ENCODE measurements at places on chromosomes 7 and 10.

DNA sequence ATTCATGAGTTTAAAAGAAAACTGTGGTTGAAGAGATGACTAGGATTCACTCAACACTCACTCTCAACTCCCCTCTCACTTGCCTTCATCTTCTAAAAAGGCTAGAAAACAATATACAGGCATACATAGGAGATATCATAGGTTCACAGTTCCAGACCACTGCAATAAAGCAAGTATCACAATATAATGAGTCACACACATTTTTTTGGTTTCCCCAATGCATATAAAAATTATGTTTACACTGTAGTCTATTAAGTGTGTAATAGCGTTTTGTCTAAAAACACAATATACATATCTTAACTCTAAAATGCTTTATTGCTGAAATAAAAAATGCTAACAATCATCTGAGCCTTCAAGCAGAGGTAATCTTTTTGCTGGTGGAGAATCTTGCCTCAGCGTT, 104.9 kb upstream of the PDE1C start:
- DNase-seq, result no peak

- no peak for DNase-seq
Measured at GRCh38 chr10:88150339-88150738, 286.9 kb downstream of the PTEN start.

DNA sequence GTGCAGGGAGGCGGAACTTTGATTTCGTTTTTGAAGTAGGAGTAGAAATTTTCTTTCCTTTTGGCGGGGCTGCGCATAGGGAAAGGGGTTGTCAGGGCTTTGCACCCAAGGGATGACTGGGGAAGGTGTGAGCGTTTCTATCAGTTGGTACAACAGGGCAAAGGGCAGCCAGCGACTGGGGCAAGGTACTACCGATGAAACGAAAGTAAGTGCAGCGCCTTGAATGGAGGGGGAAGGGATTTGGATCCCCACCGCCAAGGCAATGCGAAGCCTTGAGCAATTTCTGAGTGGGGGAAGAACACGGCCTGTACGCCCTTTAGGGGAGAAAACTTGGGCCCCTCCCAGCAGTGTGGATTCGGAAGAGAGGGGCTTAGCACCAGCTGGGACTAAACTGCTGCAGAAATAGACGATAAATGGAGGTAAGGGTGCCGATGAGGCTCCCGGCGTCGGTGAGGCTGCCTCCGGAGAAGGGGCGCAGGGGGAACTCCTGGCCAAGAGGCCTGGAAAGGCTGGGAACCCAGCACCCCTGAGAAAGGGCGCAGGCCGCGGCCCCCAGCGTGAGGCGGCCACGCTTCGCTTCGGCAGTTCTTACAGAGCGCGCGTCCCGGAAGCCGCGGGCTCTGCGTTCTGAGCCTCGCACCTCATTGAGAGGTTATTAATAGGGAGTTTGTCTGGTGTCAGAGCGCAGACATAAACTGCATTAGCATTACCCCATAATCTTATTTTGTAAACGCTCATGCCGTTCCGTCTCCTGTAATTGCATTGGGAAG, 10.0 kb upstream of the TLX1 start:
- DNase-seq, result no peak

DNA sequence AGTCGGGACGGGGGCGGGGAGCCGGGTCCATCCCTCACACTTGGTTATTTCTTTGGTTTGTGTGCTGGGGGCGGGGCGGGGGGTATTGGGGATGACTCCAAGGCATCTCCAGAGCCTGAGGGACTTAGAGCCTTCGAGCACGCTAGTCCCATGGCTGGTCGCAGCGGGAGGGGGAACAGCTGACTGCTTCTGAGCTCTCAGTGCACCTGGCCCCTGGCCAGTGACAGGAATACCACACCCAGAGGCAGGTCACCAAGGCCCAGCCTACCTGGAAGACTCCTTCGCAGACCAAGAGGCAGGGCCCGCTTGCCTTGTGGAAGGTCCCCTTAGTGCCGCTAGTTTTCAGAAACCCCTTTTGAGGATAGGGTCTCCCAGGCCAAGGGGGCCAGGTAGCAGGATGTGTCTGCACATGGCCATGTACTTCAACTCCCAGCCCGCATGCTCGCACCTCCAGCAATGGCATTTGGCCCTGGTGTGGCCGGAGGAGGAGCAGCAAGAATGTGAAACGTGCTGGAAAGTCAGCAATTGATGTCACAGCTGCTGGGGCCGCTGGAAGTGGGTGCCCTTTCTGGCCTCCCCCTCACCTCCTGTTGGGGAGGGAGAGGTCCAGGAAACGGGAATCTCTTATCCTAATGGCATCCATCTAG, 40.3 kb downstream of the AGAP3 start:
- no peak for DNase-seq

DNA sequence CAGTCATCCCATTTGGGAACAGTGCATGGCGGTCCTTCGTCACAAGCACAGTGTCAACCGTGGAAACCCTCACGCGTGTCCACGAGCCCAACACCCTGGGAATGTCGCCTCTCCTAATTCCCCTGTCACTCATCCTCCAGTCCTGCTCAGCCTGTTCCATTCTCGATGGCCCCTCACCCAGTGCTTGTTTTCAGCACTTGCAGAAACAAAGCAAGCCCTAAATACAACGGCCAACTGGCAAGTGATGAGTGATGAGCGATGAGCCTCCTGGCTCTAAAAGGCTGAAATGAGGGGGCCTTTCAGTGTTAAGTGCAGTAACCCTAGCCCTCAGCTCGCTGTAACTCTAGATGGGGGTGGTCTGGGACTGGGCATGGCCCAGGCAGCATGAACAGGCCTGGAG, 22.6 kb downstream of the NKX2-3 start:
- no peak for DNase-seq

DNA sequence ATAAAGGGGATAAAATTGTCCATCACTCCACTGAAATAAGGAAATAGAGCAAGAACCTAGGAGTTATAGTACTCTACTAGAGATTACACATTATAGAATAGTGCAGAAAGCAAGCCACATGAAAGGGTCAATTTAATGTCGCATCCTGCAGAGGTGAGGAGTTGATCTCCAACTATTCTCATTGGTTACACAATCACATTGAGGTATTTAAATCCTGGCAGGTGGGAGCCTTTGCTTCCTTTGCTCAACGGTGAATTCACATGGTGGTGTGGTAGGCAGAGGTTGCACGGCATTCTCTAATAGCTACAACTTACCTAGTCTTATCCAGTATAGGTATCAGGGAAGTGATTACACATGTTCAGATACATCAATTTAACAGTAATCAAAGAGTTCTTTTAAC, 198.4 kb upstream of the TCF7L2 start:
- no peak for DNase-seq

- peak; percentile 16 for DNase-seq
Measured at GRCh38 chr7:105429746-105430612, 41.3 kb upstream of the SRPK2 start.

- DNase-seq, result no peak
Measured at GRCh38 chr10:95531994-95532399, 29.2 kb downstream of the SORBS1 start.

- DNase-seq, result no peak
Measured at GRCh38 chr7:81768951-81769778, 682 bp downstream of the HGF start.

GRCh38 chr7:26183545-26184280, 16.8 kb downstream of the HNRNPA2B1 start:
- no peak for DNase-seq

DNA sequence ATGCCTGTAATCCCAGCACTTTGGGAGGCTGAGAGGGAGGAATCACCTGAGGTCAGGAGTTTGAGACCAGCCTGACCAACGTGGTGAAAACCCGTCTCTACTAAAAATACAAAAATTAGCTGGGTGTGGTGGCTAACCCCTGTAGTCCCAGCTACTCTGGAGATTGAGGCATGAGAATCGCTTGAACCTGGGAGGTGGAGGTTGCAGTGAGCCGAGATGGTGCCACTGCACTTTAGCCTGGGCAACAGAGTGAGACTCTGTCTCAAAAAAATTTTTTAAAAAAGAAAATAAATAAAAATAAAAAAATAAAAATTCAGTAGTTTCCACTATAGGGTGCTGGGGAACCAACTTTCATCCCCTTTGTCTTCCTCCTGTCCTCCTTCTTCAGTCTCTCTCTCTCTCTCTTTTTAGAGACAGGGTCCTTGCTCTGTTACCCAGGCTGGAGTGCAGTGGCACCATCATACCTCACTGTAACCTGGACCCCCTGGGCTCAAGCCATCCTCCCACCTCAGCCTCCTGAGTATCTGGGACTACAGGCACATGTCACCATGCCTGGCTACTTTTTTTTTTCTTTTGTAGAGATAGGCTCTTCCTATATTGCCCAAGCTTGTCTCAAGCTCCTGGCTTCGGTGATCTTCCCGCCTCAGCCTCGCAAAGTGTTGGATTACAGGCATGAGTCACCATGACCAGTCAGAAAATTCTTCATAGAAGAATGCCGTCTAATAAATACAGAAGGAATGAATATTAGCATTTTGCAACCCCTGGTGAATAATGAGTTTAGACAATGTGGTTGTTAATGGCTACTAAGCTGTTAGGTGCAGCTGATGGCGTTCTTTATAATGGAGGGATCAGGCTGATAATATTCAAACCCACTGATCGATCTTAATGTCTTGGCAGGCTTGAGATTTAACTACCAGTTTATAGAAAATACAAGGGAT, 20.6 kb downstream of the RBM20 start:
- DNase-seq, result no peak

DNA sequence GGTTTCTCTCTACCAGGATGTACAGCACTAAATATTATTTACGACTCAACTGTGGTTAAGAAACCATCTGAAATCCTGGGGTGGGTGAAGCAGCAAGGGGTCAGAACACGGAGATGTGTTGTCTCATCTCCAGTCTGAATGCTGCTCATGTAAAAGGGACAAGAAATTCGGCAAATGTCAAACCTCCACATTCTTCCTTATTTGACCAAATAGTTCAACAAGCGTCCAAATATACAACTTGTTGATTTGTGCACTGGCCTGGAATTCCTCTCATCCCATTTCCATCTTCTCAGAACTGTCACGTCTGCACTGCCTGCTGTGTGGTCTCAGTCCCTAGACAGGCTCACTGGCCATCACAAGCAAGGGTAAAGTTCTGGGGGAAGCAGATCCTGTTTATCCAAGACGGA, 520.0 kb downstream of the PARD3 start:
- DNase-seq, result no peak

- DNase-seq, result no peak
Measured at GRCh38 chr7:127751062-127751461, 99.1 kb downstream of the SND1 start.

DNA sequence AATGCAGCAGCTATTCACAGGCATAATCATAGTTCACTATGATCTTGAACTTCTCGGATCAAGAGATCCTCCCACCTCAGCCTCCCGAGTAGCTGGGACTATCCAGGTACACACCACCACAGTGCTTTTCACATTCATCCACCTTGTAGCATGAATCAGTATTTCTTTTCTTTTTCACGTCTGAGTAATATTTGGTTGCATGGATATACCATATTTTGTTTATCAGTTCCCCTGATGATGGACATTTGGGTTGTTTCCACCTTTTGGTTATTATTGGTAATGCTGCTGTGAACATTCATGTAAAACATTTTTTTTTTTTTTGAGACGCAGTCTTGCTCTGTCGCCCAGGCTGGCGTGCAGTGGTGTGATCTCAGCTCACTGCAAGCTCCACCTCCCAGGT, 3.6 kb upstream of the TBC1D12 start:
- DNase-seq, result no peak

DNA sequence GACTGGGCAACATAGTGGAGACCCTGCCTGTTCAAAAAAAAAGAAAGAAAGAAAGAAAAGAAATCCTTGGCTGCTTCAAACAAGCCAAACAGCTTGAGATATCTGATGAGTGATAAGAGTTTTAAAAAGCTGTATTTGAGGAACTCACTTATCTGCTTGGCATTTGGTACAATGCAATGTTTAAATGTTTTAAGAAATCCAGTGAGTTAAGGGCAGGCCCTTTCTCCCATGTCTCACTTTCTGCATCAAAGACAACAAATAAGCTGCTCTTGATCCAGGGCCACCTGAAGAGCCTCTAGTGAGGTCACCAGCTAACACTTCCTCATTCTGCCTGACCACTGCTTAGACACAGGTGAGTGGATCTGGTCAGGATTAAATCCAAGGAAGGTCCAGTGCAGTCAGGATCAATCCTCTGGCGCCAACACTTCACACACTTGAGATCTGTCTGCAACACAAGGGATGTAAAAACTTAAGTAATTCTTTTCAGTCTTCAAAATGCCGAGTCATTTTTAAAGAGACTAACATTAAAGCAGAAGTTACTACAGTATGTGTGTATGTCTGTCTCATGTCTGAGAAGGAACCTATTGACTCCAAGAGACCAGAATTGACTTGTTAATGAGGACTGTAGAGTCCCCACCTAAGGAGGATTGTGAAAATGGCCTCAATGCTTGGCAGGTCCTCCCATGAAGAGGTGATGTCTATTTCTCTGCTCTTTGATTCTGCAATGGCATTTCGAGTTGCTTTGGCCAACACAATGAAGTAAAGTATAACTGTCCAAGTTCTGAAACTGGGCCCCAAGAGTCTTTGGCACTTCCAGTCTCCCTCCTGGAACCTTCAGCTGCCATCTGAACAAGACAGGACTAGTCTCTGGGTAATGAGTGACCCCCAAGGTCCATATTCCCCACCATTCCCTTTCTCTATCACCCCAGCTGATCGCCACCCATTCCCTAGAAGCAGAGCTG, 43.1 kb downstream of the CREB3L2 start:
- DNase-seq, result no peak

- DNase-seq, result peak; percentile 2
Measured at GRCh38 chr10:17181751-17182150, 19.7 kb downstream of the TRDMT1 start.

- DNase-seq, result no peak
Measured at GRCh38 chr10:126422567-126422966, 34.3 kb upstream of the ADAM12 start.

DNA sequence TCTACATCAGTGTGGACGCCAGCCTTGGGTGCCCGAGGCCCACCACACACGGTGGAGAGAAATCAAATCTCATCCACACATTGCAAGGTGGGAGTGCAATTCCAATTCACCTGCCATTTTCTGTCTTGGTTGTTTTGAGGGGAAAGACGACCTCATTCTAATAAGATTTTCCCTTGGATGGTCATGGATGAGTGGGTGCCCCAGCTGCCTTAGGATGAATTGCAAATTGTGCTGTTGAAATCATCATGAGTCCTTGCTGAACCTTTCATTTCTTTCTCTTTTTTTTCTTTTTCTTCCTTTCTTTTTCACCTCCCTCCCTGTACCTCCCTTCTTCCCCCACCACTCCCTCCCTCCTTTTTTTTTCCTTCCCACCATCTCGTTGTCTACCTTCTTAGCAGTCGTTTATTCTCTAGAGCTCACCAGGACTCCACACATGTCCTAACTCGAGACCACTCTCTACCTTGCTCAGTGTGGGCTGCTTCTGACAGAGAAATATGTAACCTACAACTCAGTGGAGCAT, 266.9 kb upstream of the NFE2L3 start:
- no peak for DNase-seq

- DNase-seq, result no peak
Measured at GRCh38 chr7:116583653-116584052, 58.8 kb downstream of the CAV1 start.
